Mesenteric fat pad (tissue), 1 donor: ENCODE measurements at places on chromosomes 7 and 10.

- DNase-seq = no peak
Observed at GRCh38 chr10:92074126-92074887, 150.7 kb downstream of the BTAF1 start.

- DNase-seq = no peak
Observed at GRCh38 chr7:98102170-98102569, 4.5 kb upstream of the LMTK2 start.

GRCh38 chr7:28955718-28956607, 2.2 kb downstream of the TRIL start:
- peak; percentile 92 for DNase-seq

GRCh38 chr7:48170506-48170905, 752 bp upstream of the ABCA13 start:
- no peak for DNase-seq

DNA sequence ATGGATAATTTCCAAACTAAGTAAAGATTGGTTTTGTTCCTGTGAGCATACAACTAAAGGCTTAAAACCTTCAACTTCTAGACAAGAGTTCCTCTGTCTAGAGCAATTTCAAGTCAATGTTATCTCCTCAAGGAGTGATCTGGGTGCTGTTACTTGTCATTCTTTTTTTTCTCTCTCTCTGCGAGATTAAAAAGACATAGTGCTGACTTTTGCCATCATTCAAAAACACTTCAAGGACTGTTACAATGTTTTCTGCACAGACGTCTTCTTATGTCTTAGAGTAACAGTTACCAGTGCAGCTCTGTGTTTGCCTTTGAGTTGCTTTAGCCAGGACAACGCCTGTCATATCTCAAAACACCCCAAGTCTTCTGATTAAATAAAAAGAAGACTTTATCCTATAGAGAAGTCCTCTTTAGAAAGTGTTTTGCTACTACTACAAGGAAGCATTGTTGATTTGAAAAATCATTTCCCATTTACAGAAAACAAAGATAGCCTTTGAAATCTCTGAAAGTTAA, 263.5 kb upstream of the FERD3L start:
- DNase-seq = no peak

GRCh38 chr7:71846160-71846559, 566.0 kb downstream of the CALN1 start:
- no peak for DNase-seq

GRCh38 chr7:19798986-19799385, 25.6 kb upstream of the TMEM196 start:
- no peak for DNase-seq

DNA sequence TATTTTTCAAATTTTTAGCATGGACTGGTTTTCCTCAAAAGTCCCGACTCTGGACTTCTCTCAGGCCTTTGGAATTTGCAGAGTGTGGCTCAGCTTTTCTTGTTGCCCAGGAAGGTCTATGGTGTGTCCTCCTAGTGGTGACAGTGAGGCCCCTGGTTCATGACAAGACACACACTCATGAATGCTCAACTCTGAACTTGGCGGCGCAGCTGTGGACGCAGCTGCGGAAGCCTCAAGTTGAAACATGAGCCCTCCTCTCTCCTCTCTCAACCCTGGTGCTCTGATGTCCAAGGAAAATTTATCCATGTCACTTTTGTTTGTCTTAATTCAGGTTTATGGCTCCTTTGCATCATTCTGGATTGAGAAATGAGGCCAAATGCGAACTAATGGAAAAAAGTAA, 183.9 kb downstream of the HECW1 start:
- no peak for DNase-seq

DNA sequence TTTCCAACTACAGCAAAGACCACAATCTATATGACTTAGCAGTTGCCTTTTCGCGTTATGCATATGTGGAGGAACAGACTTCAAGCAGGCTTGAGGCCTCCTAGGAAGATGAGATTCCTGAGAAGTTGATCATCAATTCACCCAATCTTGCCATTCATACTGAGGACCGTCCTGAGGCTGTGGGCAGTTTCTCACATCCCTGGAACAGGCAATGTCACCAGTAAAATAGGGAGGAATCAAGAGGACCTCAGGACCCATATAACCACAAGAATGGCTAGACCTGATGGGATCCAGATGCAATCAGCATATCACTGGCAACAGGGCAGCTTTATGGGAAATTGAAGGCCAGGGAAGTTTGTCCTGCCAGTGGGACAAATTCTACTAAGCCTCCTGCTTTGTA, 17.3 kb downstream of the KDM7A start:
- no peak for DNase-seq

GRCh38 chr10:348456-348855, 213.2 kb downstream of the ZMYND11 start:
- DNase-seq = peak; percentile 78

DNA sequence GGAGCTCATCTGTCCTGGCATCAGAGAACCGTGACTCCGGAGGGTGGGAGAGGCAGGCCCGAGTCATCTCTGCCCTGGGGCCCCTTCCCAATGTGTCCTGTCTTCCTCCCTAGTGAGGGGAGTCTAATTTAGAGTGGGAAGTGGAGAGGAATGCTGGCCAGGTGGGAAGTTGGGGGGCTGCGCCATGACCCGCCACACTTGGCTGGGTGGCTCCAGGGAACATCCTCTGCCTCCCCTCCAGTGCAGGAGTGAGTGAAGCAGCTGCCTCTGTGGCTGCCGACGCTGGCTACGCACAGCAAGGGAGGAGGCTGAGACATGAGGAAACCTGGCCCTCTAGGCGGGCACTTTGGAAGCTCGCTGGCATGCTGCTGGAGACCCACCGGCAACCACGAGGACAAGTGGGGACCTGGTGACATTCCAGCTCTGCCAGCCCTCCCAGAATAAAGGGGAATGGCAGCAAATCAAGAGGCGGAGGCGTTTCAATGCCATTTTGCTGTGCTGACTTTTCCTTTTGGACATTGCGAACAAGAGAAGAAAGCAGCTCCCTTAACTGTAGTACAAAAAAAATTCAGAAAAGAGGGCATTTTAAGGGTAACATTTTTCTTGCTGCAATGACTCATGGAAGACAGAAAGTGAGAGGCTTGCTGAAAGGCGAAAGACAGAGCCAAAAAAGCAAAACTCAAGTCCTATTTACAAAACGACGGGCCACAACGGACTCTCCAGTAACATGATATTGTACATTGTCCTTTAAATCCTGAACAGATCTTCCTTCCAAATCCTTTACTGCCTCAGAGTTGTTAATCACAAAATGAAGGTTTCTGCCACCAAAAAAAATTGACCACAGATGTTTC, 121.2 kb upstream of the PITRM1 start:
- DNase-seq = no peak

DNA sequence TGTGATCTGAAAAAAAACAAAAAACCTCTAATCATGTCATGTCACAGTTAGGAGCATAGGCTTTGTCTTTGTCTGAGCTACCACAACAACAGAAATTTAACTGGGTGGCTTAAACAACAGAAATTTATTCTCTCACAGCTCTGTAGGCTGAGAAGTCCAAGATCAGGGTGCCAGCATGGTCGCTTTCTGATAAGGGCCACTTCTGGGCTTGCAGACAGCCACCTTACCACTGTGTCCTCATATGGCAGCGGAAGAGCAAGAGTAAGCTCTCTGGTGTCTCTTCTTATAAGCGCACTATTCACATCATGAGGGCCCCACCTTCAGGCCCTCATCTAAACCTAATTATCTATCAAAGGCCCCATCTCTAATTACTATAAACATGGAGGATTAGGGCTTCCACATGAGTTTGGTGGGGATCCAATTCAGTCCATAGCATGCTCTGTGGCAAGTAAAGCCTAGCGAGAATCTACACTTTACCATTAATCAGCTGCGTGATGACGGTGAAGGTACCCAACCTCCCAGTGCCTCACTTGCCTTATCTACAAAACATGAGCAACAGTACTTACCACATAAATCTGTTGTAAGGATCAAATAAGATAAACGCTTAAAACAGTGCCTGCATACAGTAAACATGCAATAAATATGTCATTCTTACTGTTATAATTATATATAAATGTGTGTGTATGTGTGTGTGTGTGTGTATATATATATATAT, 17.3 kb downstream of the ZNF438 start:
- DNase-seq = no peak

GRCh38 chr7:16025696-16026095, 339.2 kb upstream of the MEOX2 start:
- no peak for DNase-seq

GRCh38 chr10:16756561-16757221, 60.5 kb downstream of the RSU1 start:
- no peak for DNase-seq

DNA sequence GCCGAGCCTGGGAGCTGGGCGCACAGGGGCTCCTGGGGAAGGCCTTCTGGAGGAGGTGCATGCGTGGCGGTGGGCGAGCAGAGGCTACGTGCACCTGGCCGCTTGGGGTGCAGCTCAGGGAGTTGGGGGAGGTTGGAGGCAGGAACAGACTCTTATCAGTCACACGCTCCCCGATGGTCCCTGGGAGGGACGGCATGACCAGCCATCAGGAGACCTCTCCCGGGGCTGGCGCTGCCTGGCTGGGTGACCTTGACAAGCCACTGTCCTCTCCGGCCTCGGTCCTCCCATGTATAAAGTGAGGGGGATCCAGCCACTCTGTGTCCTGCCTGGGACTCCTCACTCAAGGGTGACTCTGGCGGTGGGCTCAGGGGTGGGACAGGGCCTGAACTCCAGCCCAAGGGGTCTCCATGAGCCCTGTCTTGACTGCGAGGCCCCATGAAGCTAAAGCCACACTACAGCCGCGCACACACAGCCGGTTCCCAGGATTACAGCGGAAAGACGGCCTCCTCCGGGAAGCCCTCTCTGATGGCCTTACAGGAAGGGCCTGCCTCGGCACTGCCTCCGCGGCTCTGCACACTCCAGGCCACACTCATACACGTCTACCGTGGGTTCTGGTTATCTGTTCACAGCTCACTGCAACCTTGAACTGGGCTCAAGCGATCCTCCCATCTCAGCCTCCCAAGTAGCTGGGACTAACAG, 2.3 kb downstream of the TMEM184A start:
- no peak for DNase-seq

- DNase-seq = no peak
Observed at GRCh38 chr7:115914951-115915350, 115.6 kb downstream of the TFEC start.

- no peak for DNase-seq
Observed at GRCh38 chr7:146136357-146136875, 19.8 kb downstream of the CNTNAP2 start.

DNA sequence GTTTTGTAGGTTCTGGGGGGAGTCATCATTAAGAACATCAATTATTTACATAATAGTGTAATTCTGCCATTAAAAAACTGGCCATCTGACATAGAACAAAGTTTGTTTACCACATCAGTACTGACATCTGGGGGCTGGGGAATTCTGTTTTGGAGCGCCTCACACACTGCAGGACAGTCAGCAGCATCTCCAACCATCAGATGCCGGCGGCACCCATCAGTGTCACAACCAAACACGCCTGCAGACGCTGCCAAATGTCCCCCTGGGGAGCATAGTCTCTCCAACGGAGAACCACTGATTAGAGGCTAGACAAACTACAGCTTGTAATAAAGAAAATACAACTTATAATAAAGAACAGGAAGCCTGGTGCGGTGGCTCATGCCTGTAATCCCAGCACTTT, 26.0 kb downstream of the GNA12 start:
- peak; percentile 59 for DNase-seq

DNA sequence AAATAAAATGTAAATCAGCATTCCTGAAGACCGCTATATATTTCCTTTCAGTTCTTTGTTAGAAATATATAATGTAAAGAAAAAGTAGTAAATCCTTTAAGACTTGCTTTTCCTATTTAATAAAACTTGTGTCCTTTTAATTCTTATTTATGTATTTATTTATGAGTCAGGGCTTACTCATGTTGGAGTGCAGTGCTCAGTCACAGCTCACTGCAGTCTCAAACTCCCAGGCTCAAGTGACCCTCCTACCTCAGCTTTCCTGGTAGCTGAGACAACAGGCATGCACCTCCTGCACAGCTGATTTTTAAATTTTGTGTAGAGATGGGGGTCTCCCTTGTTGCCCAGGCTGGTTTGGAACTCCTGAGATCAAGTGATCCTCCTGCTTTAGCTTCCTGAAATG, 724.5 kb downstream of the ANKRD7 start:
- DNase-seq = no peak

DNA sequence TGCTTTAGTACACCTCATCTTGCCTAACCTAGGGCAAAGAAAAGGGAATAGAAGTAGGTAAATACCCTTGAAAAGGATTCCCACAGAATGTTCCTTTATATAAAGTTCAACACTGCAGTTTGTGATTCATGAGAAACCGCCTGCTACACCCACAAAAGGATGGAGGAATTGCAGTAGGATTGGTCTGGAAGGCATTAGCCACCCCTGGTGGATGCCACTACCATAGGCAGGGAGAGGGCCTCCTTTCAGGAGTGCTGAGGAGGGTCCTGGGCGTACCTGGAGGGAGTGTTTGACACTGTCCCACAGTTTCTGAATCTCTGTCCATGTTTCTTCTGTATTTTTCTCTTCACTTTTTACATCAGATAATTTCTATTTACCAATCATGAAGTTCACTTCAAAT, 221.8 kb upstream of the TMEM72 start:
- DNase-seq = no peak

GRCh38 chr7:115973406-115973805, 57.2 kb downstream of the TFEC start:
- no peak for DNase-seq

DNA sequence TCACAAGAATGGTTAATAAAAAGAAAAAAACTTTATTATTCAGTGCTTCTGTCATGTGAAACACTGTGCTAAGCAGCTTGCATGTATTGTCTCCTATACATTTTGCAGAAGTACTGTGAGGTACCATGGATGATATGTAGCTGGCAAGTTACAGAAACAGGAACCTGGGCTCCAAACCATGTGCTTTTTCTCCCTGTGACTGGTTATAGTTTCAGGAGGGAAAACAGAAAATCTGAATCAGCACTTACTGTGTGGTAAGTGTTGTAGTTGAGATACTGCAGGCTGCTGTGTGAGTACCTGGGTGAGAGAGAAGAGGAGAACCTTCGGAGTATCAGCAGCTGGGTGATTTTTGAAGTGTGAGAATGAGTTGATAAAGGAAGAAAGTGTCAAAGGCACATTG, 285.0 kb downstream of the SUGCT start:
- DNase-seq = no peak

- DNase-seq = no peak
Observed at GRCh38 chr7:88184848-88185304, 35.0 kb downstream of the SRI start.

GRCh38 chr7:133863362-133864061, 263.6 kb upstream of the LRGUK start:
- no peak for DNase-seq

DNA sequence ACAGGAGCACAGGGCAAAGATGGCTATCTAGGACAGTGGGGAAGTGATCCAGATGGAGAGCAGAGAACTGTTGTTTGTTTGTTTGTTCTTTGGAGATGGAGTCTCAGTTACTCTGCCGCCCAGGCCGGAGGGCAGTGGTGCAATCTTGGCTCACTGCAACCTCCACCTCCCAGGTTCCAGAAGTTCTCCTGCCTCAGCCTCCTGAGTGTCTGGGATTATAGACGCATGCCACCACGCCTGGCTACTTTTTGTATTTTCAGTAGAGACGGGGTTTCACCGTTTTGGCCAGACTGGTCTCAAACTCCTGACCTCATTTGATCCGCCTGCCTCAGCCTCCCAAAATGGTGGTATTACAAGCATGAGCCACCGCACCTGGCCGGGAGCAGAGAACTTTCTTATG, 20.9 kb downstream of the METTL2B start:
- DNase-seq = peak; percentile 59
